ENCODE measurements at places on chromosomes 6 and 20. TPM values are rescaled to one million over a fixed set of nuclear protein-coding genes. Genes with fewer than 3 reads are reported as not detected.

DNA sequence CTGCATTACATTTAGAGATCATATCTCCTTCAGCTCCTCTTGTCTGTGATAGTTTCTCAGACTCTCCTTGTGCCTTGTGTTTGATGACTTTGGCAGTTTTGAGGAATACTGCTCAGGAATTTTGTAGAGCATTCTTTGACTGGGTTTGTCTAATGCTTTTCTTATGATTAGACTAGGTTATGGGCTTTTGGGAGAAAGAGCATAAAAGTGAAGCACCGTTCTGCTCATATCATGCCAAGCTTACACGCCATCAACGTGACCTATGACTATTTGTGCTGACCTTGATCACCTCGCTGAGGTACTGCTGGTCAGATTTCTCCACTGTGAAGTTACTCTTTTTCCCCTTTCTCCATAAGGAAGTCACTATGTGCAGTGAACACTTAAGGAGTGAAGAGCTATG lies 256.0 kb downstream of the LY86 start:
- no peaks in the 10 kb centered on the region for H3K27me3 ChIP-seq
- H3K27ac ChIP-seq: no peak overlapping the region
- no peaks in the 10 kb centered on the region for H3K36me3 ChIP-seq
- no peak overlapping the region for H3K4me3 ChIP-seq
- DNase-seq: no peak

DNA sequence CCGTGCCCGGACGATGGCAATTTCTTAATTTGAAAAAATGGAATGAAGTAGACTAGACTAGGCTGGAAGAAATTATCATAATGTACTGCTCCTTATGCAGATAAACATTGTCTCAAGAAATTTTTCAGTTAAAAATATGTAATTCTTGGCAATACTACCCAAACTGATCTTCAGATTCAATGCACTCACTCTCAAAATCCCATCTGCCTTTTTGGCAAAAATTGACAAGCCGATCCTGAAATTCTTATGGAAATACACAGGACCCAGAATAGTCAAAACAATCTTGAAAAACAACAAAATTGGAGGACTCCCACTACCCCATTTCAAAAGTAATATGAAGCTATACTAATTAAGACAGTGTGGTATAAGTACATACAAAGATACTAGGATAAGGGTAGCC lies 19.0 kb downstream of the SLC23A2 start:
- DNase-seq: no peak
- no peak overlapping the region for H3K27ac ChIP-seq
- no peaks in the 10 kb centered on the region for H3K4me1 ChIP-seq
- H3K27me3 ChIP-seq: no peaks in the 10 kb centered on the region
- no peaks in the 10 kb centered on the region for H3K36me3 ChIP-seq
- H3K4me3 ChIP-seq: no peak overlapping the region

DNA sequence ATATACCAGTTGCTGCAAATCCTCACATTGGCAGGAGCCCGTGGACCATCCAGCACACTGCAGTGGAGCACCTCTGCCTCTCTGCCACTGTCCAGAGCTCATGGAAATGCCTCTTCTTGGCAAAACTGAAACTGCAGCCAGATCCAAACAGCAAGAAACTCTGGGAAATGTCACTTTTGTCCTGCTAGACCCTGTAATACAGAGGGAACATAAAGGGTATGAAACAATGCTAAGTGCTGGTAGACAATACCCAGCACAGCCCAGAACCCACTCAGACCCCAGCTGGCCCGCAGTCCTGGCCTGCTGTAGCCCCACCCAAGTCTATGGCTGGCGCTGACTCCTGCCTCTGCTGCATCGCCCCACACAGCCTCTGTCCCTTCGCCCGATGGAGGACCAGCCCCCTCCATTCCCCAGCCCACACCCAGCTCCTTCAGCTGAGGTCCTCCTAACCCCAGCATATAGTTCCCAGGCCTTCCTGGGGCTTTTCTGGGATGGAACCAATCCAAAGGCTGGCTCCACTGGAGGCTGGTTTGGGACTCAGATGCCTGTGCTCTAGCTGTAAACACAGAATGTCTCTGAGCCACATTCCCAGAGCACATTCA lies 242.5 kb downstream of the LRFN2 start:
- H3K4me3 ChIP-seq: no peak overlapping the region
- no peaks in the 10 kb centered on the region for H3K36me3 ChIP-seq
- no peak for DNase-seq
- H3K4me1 ChIP-seq: no peaks in the 10 kb centered on the region

DNA sequence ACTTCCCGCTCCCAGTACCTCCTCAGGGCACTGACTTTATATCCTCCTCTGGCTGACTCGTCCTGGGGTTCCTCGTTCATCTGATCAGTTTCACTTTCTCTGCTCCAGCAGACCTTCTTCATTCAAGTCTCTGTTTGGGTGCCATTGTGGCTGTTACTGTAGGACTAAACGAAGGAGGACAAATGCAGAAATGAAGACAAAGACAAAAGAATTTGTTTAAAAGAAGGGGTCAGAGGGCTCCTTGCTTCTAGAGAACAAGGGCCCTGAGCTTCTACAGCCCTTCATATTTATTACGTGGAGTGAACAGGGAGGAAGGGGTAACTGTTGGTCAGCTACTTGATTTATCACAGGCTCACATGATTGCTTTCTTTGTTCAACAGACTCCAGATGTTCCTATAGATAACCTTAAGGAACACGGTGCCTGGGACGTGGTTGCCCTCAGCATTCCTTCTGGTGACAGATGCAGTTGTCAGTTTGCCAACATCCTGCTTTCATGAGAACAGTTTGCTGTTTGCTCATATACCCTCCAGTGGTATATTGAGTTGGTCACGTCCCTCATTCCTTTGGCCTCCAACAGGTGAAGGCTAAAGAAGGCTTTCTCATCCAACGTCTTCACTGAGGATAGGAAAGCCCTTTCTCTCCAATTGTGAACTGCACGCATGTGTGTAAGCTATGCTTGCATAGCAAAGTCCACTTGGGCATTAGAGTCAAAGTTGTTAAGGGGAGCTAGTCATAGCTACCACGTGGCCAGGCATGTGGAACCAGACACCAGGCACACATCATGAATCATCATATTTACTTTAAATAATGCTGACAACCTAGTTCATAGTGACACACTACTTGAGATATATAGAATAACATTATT lies 69.1 kb upstream of the BTN3A2 start:
- no peaks in the 10 kb centered on the region for H3K36me3 ChIP-seq
- no peaks in the 10 kb centered on the region for H3K4me1 ChIP-seq
- H3K27ac ChIP-seq: no peak overlapping the region
- DNase-seq: no peak
- H3K27me3 ChIP-seq: peaks cover 17% of the 10 kb centered on the region

- peaks cover 9% of the 10 kb centered on the region for H3K27me3 ChIP-seq
- DNase-seq: no peak
- H3K4me3 ChIP-seq: no peak overlapping the region
- no peak overlapping the region for H3K27ac ChIP-seq
- no peaks in the 10 kb centered on the region for H3K4me1 ChIP-seq
- no peaks in the 10 kb centered on the region for H3K36me3 ChIP-seq
These were observed 31.1 kb upstream of the DLGAP4 start for GRCh38 chr20:36275011-36275410.

DNA sequence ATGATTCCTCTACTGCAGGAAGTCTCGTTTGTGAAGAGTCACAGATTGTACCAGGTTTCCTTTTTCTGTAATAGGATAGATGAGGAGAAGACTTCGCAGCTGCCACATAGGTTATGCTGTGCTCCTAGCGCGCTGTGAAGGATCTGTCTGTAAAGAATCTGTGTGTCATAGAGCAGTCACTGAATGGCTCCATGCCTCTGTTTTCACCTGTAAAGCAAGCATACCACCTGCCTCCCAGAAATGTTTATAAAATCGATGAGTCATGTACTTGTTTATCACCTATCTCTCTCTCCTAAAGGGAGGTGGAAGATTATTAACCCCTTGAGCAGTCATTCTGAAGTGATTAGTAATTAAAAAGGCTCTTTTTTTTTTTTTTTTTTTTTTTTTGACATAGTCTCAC lies 86.6 kb downstream of the TFAP2B start:
- H3K4me3 ChIP-seq: no peak overlapping the region
- H3K4me1 ChIP-seq: no peaks in the 10 kb centered on the region
- no peak for DNase-seq
- H3K27me3 ChIP-seq: no peaks in the 10 kb centered on the region

DNA sequence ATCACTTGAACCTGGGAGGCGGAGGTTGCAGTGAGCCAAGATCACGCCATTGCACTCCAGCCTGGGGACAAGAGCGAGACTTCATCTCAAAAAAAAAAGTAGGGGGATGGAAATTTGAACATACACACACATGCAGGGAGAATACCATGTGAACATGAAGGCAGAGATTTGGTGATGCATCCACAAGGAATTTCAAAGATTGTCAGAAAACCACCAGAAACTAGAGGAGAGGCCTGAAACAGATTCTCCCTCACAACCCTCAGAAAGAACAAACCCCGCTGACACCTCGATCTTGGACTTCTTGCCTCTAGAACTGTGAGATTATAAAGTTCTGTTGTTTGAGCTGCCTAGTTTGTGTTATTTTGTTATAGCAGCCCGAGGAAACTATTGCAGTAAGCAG lies 125.5 kb downstream of the GPX5 start:
- no peak for DNase-seq
- peaks cover 6% of the 10 kb centered on the region for H3K4me1 ChIP-seq
- H3K36me3 ChIP-seq: no peaks in the 10 kb centered on the region

GRCh38 chr20:38498909-38499308 lies 26.3 kb downstream of the RALGAPB start:
- H3K27ac ChIP-seq: no peak overlapping the region
- no peak for DNase-seq
- no peaks in the 10 kb centered on the region for H3K4me1 ChIP-seq
- no peaks in the 10 kb centered on the region for H3K27me3 ChIP-seq
- H3K4me3 ChIP-seq: no peak overlapping the region

GRCh38 chr6:4351520-4352321 lies 216.3 kb upstream of the ECI2 start:
- no peaks in the 10 kb centered on the region for H3K36me3 ChIP-seq
- peak overlapping the region; percentile 52 for H3K27ac ChIP-seq
- DNase-seq: no peak
- H3K4me3 ChIP-seq: no peak overlapping the region
- H3K4me1 ChIP-seq: peaks cover 10% of the 10 kb centered on the region

DNA sequence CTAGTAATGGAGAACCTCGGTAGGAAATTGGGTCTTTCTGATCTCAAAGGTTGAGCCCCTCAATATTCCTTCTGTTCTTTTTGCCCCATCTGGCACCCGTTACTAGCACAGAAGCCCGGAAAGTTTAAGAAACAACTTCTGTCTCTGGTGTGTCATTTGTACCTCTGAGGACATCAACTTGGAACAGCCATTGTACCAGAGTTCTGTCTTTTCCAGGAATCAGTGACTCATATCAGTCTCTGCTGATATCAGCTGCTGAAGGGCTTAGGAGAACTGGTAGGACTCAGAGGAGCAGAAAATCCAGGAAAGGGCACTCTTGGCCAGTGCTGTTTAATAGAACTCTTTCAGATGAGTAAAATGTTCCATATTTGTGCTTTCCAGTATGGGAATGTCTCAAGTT lies 78.3 kb upstream of the CHD6 start:
- no peaks in the 10 kb centered on the region for H3K36me3 ChIP-seq
- DNase-seq: no peak
- no peak overlapping the region for H3K27ac ChIP-seq
- no peaks in the 10 kb centered on the region for H3K27me3 ChIP-seq
- H3K4me1 ChIP-seq: peaks cover 7% of the 10 kb centered on the region
- no peak overlapping the region for H3K4me3 ChIP-seq

DNA sequence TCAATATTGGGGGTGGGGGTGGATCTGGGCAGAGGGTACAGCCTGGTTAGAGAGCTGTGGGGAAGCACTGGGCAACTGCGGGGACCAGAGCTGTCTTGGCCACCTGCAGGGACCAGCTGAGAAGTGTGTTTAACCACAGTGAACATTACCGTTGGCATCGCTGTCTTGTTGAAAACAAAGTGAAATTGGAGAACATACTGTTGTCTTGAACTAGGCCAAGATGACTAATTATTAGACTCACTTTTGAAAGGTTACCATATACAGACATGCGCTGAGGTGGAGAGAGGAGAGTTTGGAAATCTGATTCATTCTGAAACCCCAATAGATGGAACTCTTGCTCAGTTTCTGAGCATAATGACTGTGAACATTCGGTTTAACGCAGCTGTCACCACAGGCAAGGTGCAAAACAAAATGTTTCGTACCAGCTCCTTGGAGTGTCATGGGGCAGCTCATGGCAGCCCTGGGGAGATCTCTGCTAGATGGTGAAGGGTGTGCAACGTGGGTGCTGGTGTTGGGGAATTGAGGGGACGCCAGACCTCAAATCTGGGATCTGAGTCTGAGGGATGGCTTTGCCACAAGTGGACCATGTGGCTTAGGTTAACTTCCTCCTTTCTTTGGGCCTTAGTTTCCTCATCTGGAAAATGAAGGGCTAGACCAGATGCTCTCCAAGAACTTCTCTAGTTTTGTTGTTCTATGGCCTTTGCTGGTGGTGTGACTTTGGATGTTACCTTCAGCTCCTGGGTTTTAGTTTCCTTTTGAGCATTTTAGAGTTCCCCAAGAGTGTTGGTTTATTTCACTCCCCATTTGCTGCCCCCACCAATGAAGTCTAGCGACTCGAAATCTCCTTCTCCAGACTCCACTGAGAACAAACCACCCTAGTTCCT lies 24.6 kb upstream of the GTSF1L start:
- no peak overlapping the region for H3K27ac ChIP-seq
- peaks cover 12% of the 10 kb centered on the region for H3K4me1 ChIP-seq
- H3K36me3 ChIP-seq: no peaks in the 10 kb centered on the region
- no peak for DNase-seq

GRCh38 chr6:20589266-20589665 lies 55.0 kb downstream of the CDKAL1 start:
- no peaks in the 10 kb centered on the region for H3K27me3 ChIP-seq
- H3K4me1 ChIP-seq: no peaks in the 10 kb centered on the region
- H3K27ac ChIP-seq: no peak overlapping the region
- DNase-seq: no peak

The HRH3 gene
- not detected for total RNA-seq

The GMDS gene
- 12.2 TPM for total RNA-seq

The DOK5 gene
- 0.69 TPM for total RNA-seq

The EBF4 gene
- 19.5 TPM for total RNA-seq

The ANKRD66 gene
- total RNA-seq: not detected

The SLC32A1 gene
- not detected for total RNA-seq

Data from upper lobe of right lung (tissue), 1 donor.